ENCODE measurements at places on chromosomes 1 and 21. TPM values are rescaled to one million over a fixed set of nuclear protein-coding genes. Genes with fewer than 3 reads are reported as not detected.

The MROH9 gene
- not detected for total RNA-seq

The FMO4 gene
- 2.6 TPM for total RNA-seq

The DMBX1 gene
- not detected for total RNA-seq

The SMPDL3B gene
- total RNA-seq = not detected

The CR2 gene
- total RNA-seq = not detected

The FHAD1 gene
- 0.73 TPM for total RNA-seq

All from subcutaneous preadipocyte (primary cell).